ENCODE measurements at places on chromosomes 13 and 19.

- no peak for DNase-seq
Observed at GRCh38 chr19:17803264-17803896, 8.4 kb downstream of the B3GNT3 start.

GRCh38 chr13:74530011-74530410 is 395.8 kb upstream of the KLF12 start:
- no peak for DNase-seq

DNA sequence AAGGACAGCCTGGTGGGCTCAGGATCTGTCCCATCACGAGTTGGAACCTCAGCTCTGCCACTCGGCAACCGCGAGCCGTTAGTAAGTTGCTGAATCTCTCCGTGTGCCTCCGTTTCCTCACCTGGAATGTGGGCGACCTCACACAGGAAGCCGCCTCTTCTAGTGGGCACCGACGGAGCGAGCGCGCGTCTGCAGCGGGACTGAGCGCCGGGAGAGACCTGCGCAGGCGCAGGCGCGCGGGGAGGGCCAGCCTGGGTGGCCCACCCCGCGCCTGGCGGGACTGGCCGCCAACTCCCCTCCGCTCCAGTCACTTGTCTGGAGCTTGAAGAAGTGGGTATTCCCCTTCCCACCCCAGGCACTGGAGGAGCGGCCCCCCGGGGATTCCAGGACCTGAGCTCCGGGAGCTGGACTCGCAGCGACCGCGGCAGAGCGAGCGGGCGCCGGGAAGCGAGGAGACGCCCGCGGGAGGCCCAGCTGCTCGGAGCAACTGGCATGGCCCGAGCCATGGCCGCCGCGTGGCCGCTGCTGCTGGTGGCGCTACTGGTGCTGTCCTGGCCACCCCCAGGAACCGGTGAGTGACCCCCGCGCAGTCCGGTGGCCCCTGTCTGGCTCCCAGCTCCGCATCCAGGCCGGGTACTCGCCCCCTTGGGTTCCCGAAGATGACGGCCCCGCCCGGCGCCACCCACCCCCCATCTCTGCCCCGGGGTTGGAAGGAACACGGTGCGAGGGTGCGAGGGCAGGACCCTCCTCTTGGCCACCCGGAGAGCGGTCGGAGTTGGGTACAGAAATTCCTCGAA is at the start of gene PVR:
PVR (plus strand) TSS at position 306 of the 797 bp plus-strand sequence; CDS start at position 493, 187 bp downstream.
- DNase-seq: peak; percentile 9

GRCh38 chr19:24059563-24060295 is 27.3 kb upstream of the ZNF254 start:
- DNase-seq: no peak

DNA sequence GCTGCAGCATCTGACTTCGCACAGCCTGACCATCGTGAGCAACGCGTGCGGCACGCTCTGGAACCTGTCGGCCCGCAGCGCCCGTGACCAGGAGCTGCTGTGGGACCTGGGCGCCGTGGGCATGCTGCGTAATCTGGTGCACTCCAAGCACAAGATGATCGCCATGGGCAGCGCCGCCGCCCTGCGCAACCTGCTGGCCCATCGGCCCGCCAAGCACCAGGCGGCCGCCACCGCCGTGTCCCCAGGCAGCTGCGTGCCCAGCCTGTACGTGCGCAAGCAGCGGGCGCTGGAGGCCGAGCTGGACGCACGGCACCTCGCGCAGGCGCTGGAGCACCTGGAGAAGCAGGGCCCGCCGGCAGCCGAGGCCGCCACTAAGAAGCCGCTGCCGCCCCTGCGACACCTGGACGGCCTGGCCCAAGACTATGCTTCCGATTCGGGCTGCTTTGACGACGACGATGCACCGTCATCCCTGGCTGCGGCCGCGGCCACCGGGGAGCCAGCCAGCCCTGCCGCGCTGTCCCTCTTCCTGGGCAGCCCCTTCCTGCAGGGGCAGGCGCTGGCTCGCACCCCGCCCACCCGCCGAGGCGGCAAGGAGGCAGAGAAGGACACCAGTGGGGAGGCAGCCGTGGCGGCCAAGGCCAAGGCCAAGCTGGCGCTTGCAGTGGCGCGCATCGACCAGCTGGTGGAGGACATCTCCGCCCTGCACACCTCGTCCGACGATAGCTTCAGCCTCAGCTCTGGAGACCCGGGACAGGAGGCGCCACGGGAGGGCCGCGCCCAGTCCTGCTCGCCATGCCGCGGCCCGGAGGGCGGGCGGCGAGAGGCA is 13.6 kb downstream of the C19orf25 start:
- no peak for DNase-seq

- DNase-seq: no peak
Observed at GRCh38 chr19:12750851-12751250, 740 bp upstream of the BEST2 start.

DNA sequence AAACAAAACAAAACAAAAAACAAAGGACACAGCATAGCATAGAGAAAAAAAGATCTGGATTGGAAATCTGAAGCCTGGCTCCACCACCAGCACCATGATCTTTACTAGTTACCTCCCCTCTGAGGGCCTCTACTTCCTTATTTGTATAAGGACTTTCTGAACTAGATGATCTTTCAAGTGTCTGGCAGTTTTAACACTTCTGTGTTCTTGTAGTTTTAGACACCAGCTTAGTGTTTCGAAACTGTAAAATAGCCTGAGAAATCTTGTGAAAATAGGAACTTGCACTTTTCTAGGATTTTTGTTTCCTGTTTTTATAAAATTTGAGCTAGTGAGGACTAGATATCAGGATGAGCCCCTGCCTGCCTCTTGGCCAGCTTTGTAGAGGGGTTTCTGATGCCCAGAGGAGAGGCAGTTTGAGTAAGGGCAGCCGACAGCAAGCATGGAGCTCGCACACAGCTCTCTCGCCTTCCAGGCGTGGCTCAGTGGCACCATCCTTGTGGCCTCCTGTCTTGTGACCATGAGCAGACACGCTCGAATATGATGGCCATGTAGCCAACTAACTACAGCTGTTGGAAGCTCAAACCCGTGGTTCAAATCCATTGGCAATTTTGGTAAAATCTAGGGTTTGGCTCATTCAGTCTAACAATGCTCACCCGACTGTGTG is 319.0 kb downstream of the KCNRG start:
- DNase-seq: no peak

GRCh38 chr13:74678308-74678965 is 544.2 kb upstream of the KLF12 start:
- no peak for DNase-seq

- no peak for DNase-seq
Observed at GRCh38 chr13:27665761-27666160, 44.1 kb downstream of the POLR1D start.

- no peak for DNase-seq
Observed at GRCh38 chr13:84651288-84651687, 769.0 kb upstream of the SLITRK1 start.

DNA sequence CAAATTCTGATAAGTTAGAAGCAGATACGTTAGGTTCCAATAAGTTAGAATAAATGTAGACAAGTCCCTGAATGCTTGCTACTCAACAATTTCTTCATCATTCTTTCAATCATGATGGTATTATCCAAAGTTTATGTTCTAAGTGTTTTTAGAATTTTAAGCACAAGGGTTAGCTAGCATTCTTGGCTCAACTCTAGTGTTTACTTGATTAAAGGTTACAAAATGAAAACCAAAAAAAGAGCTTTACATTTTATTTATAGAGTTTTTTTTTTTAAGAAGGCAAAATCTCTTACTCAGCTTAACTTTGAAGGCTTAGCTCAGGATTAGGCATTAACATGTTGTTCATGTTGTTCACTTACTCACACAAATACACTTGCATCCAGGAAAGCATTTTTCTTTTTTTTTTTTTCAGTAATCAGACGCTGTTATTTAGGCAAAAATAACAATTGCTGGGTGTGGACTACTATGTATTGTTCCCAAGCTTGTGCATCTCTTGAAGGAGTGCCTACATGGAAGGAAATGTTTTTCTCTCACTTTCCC is 420.6 kb downstream of the DCT start:
- no peak for DNase-seq

- DNase-seq: no peak
Observed at GRCh38 chr19:42316223-42317211, 3.4 kb downstream of the TMEM145 start.

GRCh38 chr13:27151798-27152599 is 19.6 kb downstream of the USP12 start:
- no peak for DNase-seq

GRCh38 chr13:113117335-113117872 is 5.2 kb upstream of the F10 start:
- DNase-seq: no peak

- DNase-seq: no peak
Observed at GRCh38 chr19:566403-566802, 6.0 kb upstream of the BSG start.

GRCh38 chr13:26531742-26532141 is 25.7 kb upstream of the WASF3 start:
- DNase-seq: no peak

GRCh38 chr13:81493144-81493543 is 1152.2 kb upstream of the SPRY2 start:
- DNase-seq: no peak

GRCh38 chr19:13010038-13010991 is 15.0 kb downstream of the NFIX start:
- DNase-seq: no peak

- no peak for DNase-seq
Observed at GRCh38 chr13:88000787-88001186, 329.6 kb downstream of the SLITRK5 start.

- peak; percentile 28 for DNase-seq
Observed at GRCh38 chr13:114065926-114066774, 66.3 kb downstream of the RASA3 start.

DNA sequence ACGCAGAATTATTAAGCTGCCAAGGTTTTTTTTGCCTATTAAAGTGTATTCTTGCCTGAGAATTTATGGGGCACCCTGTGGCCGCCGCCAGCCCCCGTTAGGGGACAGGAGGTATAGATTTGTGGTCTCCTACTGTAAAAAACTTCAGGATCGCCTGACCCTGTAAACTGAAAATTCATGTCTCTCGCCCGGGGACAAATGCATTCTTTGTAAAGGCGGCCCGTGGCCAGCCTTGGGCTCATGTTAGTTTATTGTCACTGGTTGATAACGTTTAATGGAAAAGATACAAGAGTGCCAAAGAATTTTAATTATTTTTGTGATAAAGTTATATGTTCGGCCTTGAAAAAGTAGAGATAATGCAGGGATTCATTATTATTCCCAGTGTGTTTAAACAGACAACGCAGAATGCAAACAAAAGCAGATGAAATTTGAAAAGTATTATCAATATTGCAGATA is 141.7 kb downstream of the URI1 start:
- no peak for DNase-seq

DNA sequence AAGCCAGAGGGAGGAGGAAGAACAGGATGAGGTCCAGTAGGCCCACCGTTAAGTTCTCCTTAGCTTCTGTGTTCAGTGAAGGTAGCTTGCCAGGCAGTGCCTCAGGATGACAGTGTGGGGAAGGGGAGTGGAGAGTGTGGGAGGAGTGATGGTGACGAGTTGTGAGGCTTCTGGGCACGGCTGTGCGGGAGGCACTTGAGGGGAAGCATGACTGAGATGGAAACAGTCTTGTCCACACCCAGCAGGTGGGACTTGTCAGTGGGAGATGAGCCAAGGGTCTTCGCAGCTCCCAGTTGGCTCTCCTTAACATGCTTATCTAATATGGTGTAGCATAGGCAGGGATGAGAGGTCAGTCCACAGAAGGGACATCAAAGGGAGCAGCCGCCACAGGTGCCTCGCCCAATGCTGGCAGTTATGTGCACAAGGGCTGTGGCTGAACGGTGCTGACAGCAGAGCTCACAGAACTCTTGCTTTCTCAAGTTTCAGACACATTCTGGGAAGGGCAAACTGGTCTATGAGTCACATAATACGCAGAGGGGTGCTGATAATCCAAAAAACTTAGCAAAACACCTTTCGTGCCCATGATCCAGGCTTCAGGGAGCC is 47.5 kb downstream of the OXGR1 start:
- no peak for DNase-seq

DNA sequence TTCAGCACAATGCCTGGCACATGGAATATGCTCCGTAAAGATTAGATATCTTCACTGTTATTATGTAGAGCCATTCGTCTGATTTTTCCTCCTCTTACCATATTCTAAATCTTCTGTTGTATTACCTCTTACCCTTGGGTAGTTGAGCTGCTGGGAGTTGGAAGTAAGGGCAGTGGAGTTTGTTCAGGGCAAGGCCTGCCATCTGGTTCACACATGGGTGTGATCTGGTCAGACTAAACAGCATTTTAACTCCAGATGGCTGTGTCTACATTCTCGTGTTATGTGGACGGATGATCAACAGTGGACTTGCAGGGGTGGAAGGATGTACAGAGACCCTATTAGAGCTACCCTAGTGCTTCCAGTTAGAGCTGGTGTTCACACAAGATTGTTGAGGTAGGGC is 164.9 kb downstream of the ZIC5 start:
- no peak for DNase-seq

- no peak for DNase-seq
Observed at GRCh38 chr13:68428292-68428691, 1198.2 kb upstream of the PCDH9 start.

DNA sequence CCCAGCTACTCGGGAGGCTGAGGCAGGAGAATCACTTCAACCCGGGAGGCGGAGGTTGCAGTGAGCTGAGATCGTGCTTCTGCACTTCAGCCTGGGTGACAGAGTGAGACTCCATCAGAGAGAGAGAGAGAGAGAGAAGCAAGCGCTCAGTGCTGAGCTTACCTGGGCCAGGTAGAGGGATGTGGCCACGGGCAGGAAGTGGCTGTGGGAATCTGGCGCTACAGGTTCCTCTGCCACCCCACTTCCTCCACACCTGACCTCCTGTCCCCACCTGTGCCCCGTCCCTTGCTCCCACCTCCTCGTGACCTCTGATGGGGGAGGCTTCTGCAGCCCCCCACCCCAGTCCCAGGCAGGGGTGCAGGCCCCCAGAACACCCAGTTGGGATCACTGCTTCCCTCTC is 1.0 kb upstream of the NCCRP1 start:
- DNase-seq: no peak

- DNase-seq: no peak
Observed at GRCh38 chr13:30800107-30800506, 64.8 kb downstream of the ALOX5AP start.

- no peak for DNase-seq
Observed at GRCh38 chr19:41363371-41363752, 587 bp downstream of the B9D2 start.

DNA sequence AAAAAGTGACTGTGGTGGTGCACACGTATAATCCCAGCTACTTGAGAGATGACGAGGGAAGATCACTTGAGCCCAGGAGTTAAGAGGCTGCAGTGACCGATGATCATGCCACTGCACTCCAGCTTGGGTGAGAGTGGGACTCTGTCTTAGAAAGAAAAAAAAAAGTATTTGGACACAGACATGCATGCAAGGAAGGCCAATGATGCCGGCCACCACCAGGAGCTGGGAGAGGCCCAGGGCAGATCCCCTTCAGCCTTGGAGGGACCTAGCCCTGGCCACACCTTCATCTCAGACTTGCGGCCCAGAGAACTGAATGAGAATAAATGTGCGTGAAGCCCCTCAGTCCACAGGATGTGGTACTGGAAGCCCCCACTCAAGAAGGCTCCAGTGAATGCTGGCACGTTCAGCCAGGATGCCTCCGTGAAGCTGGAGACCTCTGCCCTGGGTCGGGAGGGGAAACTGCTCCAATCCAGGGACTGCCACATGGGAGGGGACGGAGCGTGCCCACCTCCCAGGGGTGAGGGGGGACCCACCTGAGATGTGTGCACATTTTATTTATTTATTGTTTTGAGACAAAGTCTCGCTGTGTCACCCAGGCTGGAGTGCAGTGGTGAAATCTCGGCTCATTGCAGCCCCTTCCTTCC is 14.6 kb downstream of the TNFAIP8L1 start:
- no peak for DNase-seq

GRCh38 chr13:90510319-90510718 is 837.2 kb upstream of the MIR17HG start:
- no peak for DNase-seq
